NCI-H2029 (cell line): ENCODE measurements at places on chromosomes 16 and 17.

DNA sequence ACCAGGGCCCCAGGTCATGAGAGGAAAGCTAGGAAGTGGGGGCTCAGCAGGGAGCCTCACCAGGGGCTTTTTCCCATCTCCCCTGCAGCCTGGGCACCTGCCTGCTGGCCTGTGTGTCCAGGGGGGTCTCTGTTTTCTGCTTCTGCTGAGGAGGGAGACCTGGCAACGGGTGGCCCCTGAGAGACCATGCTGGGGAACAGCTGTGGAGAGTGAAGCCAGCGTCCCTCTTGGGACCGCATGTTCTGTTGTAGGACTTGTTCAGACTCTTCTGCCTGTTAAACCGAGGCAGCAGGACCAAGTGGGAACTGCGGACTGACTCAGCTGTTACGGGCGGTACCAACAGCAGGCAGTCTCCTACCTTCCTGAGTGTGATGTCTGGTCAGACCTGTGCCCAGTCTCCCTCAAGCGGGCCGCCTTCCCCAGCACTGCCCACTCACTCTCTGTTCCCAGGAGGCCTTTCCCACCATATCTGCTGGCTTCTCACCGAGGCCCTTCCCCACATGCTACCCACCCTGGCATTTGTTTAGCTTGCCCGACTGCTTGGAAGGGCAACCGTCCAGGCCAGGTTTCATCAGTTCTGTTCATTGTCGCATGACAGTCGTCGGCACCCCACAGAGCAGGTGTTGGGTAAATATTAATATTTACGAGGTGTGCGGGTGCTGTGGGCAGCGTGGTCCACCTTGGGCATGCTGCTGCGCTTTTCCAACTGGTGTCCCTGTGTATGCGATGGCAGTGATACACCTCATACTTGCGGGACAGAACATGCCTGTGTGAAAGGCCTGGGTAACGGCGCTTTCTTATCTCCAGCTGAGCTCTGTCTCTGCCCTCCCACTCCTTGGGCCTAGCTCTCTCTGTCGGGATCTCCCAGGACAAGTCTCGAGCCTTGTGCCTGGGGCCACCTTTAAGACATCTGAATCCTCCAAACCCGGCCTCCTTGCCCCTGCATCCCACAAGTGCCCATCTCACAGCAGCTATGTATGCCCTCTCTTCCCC lies 69.4 kb downstream of the MPRIP start:
- no peak for DNase-seq

- no peak for DNase-seq
These were observed 109.9 kb downstream of the VPS53 start for GRCh38 chr17:604765-605164.

GRCh38 chr16:27489906-27490305 lies 59.8 kb downstream of the GTF3C1 start:
- DNase-seq, result no peak

DNA sequence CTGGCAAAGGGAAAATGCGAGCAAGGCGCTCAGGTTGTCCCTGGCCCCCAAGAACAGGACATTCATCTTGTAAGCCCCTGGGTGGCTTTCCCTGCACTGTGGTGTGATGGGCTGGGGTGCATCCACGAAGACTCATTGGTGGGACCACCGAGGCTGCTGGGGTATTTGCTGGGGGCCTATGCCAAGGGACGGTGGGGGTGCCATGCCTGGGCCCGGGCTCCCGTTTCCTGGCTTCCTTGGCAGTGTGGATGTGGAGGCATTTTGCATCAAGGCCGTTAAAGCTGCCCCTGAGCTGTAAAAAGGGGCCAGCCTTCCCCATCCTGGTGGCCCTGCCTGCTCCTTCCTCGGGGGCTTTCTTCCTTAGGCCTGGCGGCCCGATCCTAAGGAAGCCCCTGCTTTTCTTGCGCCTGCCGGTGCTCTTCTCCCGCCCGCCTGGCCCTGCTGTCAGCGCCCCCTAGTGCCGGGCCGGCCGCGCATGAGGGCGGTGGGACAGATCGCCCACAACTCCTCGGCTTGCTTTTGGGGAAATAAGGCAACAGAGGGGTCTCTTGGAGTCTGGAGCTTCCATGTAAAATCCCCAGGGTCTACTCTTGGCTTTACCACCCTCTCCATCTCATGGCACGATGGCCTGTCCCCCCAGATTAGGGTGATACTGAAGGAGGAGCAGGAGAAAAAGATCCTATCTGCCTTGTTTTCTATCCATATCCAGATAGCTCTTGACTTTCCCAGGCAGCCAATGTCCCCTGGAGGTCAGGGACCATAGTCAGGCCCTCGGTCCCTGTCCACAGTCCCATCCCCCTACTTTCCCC lies 9.8 kb upstream of the TBX2 start:
- DNase-seq, result no peak

DNA sequence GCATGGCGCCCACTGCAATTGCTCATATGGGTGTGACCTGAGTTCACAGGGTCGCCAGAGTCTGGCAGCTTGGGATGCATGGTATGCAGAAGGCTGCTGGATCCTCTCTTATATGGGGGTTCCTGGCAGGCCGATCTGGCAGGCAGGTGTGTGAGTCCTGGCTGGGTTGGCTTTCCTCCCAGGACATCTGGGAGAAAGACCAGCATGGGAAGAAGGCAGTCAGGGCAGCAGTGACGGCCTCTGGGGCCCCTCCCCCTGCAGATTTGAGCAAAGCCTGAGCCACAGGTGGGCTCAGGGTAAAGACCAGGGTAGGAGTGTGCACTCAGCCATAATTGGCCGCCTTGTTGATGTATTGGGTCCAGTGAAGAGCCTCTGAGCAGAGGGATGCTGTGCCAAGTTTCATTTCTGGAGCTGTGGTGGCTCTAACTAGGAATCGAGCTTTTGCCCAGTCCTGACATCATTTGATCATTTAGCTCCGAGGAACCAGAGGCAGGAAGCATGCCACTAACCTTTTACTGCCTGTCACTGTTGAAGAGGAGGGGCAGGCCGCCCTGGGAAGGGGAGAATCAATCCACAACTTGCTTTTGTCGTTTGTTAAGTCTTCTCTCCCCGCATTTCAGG lies 174.3 kb downstream of the CCDC182 start:
- DNase-seq, result peak; percentile 70

DNA sequence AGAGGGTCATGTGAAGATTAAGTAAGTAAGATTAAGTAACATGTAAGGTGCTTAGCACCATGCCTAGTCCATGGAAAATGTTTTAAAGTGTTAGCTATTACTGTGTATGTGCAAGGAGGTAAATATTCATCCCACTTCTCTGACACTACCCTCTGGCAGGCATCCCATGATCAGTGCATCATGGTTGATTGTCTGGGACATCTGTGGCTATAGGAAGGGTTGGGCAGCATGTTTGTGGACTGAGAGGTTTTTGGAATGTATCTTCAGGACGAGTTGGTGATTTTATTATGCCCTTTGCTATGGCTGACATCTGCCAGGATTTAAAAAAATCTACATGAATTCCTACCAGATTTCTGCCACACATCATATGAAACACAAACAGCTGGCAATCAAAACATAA lies 6.5 kb upstream of the TAOK1 start:
- DNase-seq, result no peak

- DNase-seq, result no peak
These were observed 13.7 kb downstream of the SHCBP1 start for GRCh38 chr16:46607529-46607928.

DNA sequence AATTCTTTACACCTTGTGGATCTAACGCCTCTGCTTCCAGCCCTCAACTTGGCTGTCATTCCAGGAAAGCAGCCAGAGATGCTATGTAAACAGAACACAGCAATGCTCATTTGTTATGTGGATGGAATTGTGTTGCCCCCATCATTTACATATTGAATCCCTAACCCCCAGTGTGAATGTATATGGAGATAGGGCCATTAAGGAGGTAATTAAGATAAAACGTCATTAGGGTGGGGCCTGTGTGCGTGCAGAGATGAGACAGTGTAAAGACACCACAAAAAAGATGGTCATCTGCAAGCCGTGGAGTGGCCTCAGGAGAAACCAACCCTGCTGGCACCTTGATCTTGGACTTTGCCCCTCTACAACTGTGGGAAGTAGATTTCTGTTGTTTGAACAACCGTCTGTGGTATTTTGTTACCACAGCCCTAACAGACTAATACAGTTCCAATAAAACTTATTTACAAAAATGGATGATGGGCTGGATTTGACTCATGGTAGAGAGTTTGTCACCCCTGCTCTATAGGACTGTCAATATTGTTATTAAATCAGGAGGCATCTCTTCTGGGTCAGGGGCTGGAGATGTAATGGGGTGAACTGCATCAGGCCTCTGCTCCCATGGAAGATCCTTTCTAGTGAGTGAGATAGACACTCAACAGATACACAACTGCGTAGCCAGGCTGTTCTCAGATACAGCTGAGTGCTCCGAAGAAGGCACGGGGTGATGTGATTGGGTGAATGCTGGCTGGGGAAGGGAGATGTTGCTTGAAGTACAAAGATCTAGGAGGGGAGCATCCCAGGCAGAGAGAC lies 339.0 kb downstream of the SNX29 start:
- peak; percentile 18 for DNase-seq

DNA sequence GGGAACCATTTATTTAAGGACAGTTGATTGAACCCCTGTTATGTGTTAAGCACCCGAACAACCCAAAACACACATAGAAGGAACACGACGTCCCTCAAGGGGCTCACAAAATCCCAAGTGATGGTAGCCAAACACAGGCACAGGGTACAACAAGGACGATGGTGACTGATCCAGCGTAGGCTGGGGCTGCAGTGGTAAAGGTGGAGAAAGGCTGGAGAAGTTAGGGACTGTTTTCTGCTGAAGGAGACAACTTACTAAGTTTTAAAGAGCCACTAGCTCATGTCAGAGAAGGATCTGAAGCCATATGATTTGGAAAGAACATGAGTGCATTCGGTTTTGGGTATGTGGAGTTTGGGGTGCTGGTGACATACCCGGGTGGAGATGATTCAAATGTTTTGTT lies 229.6 kb upstream of the TNRC6C start:
- no peak for DNase-seq

- no peak for DNase-seq
These were observed 140.5 kb downstream of the SSH2 start for GRCh38 chr17:29789196-29790170.

DNA sequence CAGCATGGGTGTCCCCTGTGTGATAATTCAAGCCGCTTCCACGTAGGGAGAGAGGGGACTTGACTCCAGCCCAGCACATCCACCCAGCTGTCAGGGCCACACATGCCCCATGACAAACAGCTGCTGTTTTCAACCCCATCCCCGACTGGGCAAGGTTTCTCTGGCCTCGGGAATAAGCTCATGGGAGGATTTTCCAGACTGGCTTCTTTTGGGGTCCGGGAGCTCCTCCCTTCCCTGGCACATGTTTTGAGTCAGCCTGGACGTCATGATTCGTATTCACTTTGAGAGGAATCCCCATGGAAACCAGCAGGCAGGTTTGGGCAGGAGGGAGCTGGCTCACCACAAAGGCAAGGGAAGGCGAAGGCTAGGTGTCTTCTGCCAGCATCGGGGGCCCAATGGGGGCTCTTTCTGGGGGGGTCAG lies 156.4 kb downstream of the CMIP start:
- no peak for DNase-seq

- DNase-seq, result peak; percentile 23
These were observed 694 bp downstream of the NF1 start for GRCh38 chr17:31095236-31096105.

GRCh38 chr16:15925631-15926030 lies 23.8 kb upstream of the ABCC1 start:
- no peak for DNase-seq

DNA sequence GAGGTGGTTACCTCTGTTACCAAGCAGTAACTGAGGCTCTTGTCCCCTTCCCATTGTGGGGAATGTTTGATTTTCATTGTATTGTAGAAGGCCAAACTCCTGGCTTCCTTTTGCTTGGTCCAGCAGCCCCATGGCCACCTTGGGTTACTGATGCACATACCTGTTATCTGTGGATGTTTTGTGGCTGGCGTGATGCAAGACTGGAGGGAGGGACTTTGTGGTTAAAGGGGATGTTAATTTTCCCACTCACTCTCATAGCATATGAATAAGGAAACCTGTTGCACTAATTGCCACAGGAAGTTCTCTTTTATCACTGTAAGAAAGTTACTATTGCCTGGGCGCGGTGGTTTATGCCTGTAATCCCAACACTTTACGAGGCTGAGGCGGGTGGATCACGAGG lies 168.6 kb upstream of the HS3ST4 start:
- DNase-seq, result no peak

GRCh38 chr17:16052486-16052885 lies 52.9 kb downstream of the TTC19 start:
- no peak for DNase-seq

GRCh38 chr16:3174618-3175148 lies 13.3 kb upstream of the OR1F1 start:
- DNase-seq, result no peak

DNA sequence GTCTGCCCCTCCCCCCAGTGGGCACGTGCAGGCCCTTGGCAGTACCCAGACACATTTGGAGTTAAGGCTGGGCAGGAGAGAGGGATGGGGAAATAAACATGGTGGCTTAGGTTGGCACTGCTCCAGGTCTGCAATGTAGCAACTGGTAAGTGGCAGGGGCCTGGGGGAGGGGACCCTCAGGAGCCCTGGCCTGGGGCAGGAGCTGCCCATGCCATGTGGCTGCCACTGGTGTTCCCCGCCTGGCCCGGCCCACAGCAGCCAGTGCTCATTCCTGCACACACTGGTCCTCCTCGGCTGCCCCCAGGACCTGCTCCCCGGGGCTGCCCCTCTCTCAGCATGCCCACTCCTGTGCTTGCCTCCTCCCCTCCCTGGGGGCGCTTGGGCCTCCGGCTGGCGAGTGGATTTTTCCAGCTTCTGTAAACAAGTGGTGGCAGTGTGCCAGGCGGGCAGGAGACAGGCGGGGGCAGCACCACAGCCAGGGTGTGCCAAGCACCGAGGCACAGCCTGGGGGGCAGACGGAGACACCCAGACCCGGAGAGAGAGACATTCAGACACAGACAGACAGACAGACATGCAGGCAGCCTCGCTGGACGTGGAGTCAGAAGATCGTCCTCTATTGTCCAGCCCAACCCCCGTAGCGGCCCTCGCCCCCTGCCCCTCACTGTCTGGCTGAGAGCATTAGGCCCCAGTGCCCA lies 9.4 kb downstream of the THRA start:
- peak; percentile 92 for DNase-seq

DNA sequence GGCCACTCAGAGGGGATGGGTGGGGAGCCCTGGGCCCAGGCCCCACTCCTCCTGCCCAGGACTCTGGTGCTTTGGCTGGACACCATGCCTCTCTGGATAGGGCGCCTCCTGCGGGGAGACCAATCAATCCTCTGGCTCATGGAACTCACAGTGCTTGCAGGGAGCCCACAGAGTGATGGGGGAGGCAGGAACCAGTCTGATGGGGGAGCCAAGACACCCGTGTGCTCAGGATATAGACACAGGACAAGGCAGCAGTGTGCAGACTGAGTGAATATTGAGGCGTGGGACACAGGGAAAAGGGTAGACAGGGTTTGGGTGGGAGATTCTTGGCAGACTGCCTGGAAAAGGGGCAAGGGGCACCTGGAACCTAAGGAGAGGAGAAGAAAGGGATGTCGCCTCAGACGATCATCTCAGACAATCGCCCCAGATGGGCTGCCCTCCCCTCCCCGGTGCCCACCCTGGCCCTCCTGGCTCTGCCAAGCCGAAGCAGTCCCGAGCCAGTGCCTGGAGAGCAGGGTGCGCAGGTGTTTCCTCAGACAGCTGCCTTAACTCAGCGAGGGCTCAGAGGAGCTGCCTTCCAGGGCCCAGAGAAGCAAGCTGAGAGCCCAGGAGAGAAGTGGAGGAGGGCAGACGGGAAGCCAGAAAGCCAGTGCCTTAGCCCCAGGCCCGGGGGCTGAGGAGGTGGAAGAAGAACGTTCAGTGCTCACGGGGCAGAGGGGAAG lies 37.4 kb upstream of the DLX4 start:
- DNase-seq, result no peak
